ENCODE measurements at places on chromosomes 16 and 17. TPM values are rescaled to one million over a fixed set of nuclear protein-coding genes. Genes with fewer than 3 reads are reported as not detected.
A peak's percentile ranks its signal among the peaks of the same experiment; 100 is the strongest.

Gene ACE
- polyA plus RNA-seq = 0.32 TPM

Gene TPSAB1
- not detected for polyA plus RNA-seq

DNA sequence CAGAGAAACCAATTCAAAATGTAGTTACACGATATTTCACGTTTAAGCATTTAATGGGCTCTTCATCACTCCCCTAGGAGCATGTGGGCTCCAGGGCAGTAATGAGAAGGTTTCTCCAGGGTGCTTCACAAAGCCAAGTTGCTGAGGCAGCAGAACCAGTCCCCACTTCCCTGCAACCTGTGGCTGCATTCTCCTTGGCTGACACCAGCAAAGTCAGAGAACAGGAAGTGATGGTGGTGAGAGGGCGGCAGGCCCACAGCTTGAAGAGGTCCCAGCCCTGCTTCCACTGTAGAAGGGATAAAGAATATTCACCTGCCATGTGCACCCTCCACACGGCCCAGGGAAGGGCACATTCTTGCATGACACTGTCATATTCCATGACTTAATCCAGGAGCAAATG is 133.2 kb downstream of the CBLN1 start:
- DNase-seq = no peak

DNA sequence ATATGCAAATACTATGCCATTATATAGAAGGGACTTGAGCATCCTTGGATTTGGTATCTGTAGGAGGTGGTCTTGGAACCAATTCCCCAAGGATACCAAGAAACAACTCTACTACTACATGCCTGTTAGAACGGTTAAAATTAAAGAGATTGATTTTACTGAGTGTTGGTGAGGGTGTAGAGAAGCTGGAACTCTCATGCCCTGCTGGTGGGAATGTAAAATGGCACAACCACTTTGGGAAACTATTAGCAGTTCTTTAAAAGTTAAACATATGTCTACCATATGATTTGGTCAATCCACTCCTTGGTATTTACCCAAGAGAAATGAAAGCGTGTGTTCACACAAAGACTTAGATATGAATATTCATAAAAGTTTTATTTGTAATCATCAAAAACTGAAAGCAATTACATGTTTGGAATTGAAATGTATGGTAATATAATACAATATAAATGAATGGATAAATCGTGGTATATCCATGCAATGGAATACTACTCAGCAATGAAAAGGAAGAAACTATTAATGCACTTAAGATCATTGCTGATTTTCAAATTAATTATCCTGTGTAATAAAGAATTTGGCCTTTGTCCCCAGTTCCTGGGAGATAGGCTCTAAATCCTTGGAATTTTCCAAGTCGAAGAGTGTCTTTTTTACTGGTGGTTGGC is 7.8 kb downstream of the MFSD6L start:
- DNase-seq = no peak

DNA sequence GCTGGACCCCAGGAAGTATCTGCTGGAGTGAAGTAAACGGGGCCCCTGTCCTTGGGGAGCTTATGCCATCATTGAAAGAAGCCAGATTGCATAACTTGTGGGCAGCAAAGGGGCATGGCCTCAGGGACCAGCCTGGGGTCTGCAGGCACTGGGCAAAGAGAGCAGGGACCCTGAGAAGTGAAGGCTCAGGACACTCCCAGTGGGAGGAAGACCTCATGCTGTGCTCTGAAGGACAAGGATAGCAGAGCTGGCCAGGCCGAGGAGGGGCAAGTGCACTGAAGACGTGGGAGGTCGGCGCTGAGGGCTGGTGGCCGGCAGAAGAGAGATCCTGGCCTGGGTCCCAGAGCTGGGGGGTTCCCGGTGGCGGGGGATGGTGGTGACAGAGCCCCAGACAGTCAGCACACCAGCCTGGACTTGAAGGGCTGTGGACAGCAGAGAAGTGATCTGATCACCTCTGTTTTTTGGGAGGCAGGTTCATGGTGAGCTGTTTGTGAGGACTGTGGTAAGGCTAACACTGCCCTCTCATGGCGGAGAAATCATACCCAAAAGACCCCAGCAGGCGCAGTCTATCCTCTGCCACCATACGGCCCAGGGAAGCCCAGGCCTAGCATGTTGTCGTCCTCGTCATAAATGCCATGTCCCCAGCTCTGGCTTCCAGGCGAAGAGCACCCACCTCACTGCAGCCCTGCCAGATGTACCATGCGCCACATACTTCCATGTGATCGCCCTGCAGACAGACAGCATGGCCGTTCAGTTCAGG is 7.1 kb upstream of the CNP start:
- peak; percentile 82 for DNase-seq

DNA sequence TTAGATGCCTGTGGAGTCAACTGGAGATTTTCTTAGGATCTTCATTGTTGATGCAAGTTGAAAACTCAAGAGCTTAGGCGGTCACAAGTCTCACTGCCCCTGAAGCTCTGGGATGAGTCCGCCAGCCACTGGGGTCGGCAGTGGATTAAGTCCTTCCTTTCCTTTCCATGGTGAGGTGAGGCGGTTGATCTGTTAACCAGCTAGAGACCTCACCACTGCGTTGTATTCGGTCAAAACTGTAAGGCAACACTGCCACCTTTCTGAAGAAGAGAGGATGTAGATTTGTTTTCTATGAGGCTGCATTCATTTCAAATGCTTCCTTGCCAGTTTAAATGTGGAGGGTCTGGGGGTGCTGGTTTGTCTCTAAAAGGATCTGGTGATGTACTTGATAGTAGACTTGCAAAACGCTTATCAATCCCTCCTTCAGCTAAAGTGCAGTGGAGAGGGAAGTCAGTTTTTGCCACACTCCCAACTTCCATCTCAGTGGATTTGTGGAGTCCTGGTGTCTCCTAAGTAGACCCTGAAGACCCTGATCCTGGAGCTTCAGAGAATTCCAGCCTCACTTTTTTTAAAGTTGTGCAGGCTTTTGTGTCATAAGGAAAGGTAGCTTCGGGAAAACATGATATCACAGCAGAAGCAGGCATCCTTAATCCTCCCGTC is 1.7 kb downstream of the MYOCD start:
- peak; percentile 90 for DNase-seq

GRCh38 chr17:12743046-12743445 is 46.3 kb upstream of the ARHGAP44 start:
- DNase-seq = no peak

Gene GCGR
- polyA plus RNA-seq = 0.46 TPM

Gene HSPB9
- not detected for polyA plus RNA-seq
